ENCODE measurements at places on chromosomes 4 and X.

GRCh38 chr4:123438031-123438430 is 41.4 kb downstream of the SPRY1 start:
- no peak for DNase-seq

DNA sequence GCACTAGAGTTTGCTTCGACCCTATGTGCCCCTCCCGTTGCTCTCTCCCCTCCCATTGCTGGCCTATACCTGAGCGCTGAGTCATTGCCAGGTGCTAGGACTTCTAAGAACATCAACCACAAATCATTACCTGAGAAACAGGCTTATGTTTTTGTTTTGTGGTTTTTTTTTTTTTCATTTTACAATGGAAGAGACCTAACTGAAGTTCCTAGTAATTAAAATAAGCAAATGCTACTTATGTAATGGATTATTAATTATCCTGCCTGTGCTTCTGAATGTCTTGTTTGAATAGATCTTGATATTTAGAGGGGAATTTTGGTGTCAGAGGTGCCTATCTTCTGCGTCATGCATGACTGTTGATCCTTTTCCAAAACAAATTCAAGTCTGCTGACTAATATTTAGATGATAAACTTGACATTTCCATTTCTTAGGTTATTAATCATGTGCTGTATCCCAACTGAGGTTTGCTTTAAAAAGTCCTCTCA is 275.4 kb upstream of the CPEB2 start:
- no peak for DNase-seq

- no peak for DNase-seq
Measured at GRCh38 chr4:78585633-78586032, 34.1 kb downstream of the ANXA3 start.

DNA sequence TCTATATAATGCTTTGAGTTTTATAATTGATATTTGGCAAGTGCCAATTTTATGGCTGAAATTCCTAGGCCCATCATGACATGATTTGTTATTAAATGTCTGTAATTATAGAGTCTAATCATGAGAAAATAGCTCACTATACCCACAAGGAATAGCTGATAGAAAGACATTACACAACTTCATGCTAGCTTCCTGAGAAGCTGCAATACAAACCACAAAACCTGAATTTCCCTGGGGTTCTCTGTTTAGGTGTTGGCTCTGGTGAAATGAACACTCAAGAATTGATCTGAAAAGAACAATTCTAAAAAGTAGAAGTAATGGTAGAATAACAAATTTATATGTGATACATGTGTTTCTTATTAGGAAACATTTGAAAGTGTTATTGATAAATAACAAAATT is 169.6 kb downstream of the GASK1B start:
- no peak for DNase-seq

DNA sequence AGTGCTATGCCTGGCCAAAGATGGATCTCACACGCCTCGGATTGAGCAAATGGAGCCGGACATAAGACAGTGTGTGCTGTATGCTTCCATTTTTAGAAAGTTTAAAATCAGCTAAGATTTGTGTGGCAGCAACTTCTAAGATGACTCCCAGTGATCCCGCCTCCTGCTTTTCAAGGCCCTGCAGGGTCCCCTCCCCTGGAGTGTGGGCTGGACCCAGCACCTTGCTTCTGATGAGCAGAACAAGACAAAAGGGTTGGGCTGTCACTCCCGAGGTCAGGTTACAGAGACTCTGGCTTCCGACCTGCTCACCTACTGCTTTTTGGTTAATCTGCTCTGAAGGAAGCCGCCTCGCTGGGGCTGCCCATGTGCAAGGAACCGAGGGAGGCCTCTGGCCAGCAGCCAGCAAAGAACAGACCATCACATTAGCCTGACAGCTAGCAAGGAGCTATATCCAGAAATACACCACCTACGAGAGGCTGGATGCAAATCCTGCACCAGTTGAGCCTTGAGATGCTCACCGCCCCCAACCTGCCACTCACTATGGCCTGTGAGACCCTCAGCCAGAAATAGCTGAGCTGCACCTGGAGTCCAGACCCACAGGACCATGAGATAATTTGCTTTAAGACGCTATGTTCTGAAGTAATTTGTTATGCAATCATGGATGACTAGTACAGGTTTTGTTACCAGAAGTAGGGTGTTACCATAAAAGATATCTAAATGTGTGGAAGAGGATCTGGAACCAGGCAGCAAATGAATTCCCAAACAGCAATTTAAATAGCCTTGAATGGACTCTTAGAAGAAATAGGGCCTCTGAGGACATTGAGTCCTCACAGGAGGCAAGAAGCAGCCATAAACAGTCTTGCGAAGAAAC is 47.6 kb downstream of the CRMP1 start:
- DNase-seq: no peak

DNA sequence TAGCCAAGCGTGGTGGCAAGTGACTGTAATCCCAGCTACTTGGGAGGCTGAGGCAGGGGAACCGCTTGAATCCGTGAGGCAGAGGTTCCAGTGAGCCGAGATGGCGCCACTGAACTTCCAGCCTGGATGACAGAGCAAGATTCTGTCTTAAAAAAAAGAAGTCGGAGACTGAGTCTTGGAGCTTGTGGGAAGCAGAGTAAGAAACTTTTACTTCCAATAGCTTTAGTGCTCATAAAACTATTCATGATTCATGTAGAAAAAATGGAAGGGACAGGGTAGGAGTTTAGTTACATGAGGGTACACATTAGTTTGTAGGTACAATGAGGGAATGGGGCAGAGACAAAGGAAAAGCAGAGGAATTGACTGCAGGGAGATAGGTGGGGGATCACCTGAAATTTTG is 19.3 kb downstream of the RAP2C start:
- DNase-seq: no peak

DNA sequence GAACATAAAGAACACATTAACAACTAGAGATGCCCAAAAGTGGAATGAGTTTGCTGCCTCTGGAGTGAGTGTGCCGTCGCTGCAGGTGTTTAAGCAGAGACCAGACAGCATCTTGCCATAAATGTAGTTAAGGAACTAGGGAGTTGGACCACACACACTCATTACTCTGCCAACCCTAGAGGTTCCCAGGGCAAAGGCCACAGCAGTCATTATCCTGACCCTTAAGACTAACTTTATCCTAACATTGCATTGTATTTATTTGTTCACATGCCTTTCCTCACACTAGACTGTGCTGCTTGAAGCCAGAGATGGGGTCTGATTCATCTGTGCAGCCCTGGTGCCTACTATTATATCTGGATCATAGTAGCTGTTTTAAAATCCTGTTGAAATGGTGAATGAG is 16.9 kb upstream of the PLA2G12A start:
- no peak for DNase-seq

GRCh38 chr4:3829956-3830773 is 64.0 kb downstream of the ADRA2C start:
- DNase-seq: no peak

GRCh38 chr4:4490041-4490440 is 51.8 kb downstream of the STX18 start:
- DNase-seq: no peak

GRCh38 chr4:140497747-140498636 is at the start of gene MGAT4D:
TSS of gene MGAT4D (minus strand) at chr4:140498293. CDS start at chr4:140498222, 71 bp downstream.
- peak; percentile 16 for DNase-seq

- no peak for DNase-seq
Measured at GRCh38 chr4:10273030-10273429, 156.4 kb upstream of the WDR1 start.

DNA sequence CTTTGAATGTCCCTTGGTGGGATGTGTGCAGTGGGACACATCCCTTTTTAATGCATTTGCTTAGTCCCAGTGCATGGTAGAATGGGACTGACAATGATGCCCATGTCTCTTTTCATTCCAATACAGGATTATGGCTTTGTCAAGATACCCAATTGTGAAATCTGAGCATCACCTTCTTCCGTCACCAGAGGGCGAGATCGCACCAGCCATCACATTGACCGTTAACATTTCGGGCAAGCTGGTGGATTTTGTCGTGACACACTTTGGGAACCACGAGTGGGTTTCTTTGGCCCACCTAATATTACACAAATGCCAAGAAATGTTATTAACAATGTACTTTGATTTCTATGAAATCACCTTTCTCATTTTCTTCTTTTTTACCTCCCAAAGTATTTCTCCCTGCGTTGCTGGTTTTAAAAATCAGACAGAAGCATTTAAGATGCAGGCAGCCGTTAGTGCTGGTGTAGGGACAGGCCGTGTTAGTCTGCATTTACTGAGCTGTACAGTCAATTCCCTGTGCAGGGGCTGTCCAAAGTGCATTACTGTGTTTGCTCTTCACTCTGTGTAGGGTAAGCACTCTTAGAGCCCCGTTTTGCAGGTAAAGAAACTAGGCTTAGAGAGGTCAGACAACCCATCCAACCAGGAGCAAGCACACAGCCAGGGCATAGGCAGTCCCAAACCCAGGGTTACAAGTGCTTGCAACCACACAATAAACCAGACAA is 46.5 kb downstream of the CWH43 start:
- DNase-seq: peak; percentile 4

DNA sequence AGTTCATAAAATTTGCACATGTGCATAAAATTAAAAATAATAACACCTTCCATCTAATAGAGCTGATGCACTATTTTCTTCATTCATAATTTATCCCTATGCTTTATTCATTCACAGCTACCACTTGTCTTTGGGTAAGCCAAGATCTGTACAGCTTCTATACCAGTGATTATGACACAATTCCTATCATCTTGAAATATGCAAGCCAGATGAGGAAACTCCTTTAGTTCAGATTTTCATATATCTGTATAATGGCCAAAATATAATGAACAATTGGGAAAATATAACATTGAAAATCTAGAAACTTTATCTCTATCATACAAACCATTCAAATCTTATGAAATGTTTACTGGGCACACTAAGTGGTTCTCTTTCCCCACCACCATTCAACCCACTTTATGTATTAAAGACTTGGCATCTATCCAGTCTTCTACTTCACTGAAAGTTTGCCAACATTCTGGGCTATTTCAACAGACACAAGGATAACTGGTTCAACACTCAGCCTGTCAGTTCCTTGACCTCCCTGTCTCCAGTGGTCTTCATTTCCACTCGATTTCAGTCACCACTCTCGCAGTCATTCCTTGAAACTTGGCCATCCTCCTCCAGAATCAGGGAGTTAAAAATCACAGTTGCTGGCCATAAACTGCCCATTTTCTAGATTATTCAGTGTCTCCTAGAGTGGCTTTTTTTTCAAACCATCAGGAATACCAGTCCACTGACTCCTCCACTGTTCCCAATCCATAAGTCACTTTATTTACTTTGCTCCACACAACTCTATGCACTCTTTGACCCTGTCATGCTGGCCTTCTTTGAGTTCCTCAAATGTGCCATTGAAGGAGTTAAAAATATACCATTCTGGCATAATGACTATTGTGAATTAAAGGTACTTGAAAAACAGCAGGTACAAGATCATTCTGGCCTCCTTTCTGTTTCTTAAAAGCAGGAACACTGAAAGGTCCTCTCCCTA is 85.5 kb downstream of the CAMK2D start:
- no peak for DNase-seq

- DNase-seq: no peak
Measured at GRCh38 chr4:134622199-134622598, 420.6 kb upstream of the PABPC4L start.

- DNase-seq: no peak
Measured at GRCh38 chr4:20764366-20764992, 64.2 kb downstream of the PACRGL start.

GRCh38 chrX:9383655-9384054 is 81.2 kb upstream of the TBL1X start:
- no peak for DNase-seq

- no peak for DNase-seq
Measured at GRCh38 chr4:5705647-5706320, 2.6 kb downstream of the EVC2 start.

GRCh38 chr4:26069218-26069617 is 155.2 kb downstream of the SMIM20 start:
- DNase-seq: no peak

DNA sequence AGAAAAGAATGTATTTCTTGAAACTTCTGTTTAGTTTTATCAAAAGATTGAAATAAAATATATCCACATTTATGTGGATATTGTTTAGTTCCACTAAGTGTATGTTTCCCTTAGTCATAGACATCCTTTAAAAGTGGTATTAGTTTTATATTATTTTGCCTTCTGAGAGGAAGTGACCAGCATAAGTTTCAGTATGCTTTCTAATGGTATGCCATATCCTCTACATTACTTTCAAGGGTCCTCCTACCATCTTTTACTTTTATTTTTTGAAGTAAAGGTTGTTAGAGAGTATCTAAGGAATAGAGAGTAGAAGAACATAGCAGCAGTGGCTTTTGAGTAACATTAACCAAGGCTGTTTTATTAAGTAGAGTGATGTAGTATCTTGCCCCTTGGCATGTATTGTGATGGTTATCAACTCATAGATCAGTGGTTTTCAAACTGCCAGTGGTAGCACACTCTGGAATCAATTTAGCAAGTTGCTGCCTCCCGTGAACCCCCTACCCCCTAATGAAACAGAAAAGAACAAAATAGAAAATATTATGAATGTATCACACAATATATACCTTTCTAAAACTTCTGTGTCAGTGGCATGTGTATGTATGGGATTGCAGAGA is 44.8 kb downstream of the RBPJ start:
- DNase-seq: no peak

DNA sequence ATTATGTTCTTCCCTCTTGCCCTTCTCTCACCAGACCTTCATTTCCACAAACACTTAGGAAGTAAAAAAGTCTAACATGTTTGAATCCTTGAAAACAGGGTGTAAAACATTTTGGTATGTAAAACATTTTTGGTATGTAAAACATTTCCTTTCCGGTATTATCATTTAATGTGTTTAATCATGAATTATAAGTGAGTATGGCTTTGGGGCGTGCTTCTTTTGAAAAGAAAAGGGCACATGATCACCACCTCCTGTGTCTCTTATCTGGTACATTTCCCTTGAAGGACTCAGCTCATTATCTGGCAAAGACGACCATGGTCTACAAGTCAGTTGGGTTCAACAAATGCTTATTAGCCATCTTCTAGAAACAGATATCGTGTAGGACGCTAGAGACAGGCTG is 283.6 kb downstream of the FRMPD4 start:
- no peak for DNase-seq

GRCh38 chrX:56130031-56130430 is 102.1 kb upstream of the KLF8 start:
- no peak for DNase-seq

DNA sequence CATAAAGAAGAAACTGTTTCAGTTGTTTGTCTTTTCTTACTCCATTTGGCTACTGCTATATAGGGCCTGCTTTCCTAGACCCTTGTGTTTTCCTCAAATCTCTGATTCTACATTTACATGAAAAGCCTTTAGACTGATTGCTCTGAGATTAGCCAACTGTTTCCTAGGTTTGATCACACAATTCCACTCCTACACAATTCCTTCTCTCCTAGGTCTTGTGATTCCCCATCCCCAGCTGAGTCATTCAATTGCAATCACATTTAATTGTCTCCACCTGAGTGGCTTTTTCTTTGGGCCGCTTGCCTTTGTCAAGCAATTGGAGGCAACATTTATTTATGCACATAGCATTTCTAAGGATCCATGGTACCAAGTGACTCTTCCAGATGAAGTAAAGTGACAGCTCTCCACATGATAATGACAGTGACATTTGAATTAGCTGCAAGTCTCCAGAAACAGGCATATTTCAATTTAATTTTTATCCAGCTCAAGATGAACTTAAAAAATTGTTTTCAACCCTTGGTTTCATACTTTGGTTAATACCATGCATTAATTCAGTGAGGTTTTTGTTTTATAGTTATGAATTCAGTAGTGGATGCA is 35.8 kb downstream of the ATXN3L start:
- no peak for DNase-seq

- DNase-seq: no peak
Measured at GRCh38 chr4:1964971-1965370, 43.8 kb downstream of the NELFA start.

Data from neural crest cell (in vitro differentiated cells).